ENCODE measurements at places on chromosomes 7 and 10. TPM values are rescaled to one million over a fixed set of nuclear protein-coding genes. Genes with fewer than 3 reads are reported as not detected.

GRCh38 chr7:85681241-85681640 lies 494.4 kb upstream of the SEMA3D start:
- no peak for DNase-seq

DNA sequence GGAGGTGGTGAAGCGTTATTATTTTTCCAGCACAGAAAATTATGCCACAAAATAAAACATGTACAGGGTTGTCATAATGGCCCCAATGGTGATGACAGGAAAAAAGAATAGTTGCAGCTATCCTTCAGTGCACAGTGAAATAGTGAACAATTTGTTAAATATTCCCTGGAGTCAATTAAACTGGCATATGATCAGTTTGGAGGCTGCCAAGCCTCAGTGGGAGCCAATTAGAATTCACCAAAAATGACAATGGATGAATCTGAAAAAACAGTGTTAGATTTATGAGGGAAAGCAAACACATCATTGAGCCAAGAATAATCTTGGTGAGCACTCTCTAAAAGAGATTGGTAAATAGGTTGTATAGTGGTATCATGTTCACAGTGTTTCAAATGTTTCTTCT lies 146.3 kb downstream of the OTUD1 start:
- no peak for DNase-seq

GRCh38 chr7:73512018-73512780 lies 9.9 kb downstream of the BAZ1B start:
- DNase-seq = no peak

GRCh38 chr10:124975977-124976514 lies 34.1 kb downstream of the ZRANB1 start:
- DNase-seq = no peak

PI4K2A gene
- 11.7 TPM for polyA plus RNA-seq
